NCI-H187 treated with DMSO at 0.1 percent for 48 hours (cell line): ENCODE measurements at places on chromosomes 3 and 15.

- no peak for DNase-seq
Measured at GRCh38 chr3:146638718-146639117, 33.6 kb upstream of the PLSCR5 start.

DNA sequence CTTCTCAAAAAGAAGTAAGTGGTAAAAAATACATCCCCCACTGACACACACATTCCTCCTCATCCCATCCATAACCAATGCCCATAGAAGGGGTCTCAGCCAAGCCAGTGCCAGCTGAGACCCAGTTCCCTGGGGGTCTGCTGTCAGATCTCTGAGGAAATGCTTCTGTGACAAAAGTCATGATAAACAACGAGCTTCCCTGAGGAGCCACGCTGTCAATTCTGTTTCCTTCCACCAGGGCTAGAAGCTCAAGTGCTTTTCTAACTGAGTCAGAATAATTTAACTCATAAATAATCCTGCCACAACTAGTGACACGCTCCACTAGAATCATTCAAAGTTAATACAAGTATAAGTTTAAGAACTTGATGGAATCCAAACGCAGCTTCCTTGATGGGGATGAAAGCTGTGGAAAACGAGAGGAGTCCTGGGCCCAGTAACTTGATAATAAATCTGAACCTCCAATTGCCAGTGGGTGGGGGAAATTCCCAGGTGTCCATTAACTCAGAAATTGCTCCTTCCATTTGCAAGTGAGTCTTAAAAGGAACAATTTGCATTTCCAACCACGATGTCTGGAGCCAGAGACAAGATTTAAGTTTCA, 348.7 kb upstream of the LMCD1 start:
- DNase-seq: no peak

DNA sequence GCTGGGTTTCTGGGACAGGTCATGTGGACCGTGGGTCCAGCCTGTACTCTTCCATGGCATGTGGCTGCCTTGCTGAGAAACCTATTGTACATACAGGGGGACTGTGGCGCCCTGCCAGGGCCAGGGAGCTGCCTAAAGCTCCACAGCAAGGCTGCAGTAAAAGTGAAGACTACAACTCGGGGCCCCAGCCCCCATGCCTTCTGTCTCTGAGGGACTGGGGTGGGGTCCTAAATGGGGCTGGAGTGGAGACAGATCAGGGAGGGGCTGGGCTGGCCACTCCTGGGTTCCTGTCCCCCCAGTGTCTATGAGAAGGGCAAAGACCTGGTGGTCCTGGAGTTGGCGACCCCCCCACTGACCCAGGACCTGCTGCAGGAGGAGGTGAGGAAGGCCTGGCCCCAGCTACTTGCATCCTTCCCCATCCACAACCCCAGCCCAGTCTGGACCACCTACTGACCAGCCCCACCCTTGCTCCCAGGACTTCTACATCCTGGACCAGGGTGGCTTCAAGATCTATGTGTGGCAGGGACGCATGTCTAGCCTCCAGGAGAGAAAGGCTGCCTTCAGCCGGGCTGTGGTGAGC, 7.3 kb downstream of the VILL start:
- no peak for DNase-seq

GRCh38 chr3:144375088-144375487, 403.5 kb downstream of the DIPK2A start:
- no peak for DNase-seq

GRCh38 chr15:63296195-63296594, 18.8 kb downstream of the APH1B start:
- no peak for DNase-seq

- DNase-seq: no peak
Measured at GRCh38 chr3:112437146-112438022, 61.9 kb downstream of the BTLA start.

DNA sequence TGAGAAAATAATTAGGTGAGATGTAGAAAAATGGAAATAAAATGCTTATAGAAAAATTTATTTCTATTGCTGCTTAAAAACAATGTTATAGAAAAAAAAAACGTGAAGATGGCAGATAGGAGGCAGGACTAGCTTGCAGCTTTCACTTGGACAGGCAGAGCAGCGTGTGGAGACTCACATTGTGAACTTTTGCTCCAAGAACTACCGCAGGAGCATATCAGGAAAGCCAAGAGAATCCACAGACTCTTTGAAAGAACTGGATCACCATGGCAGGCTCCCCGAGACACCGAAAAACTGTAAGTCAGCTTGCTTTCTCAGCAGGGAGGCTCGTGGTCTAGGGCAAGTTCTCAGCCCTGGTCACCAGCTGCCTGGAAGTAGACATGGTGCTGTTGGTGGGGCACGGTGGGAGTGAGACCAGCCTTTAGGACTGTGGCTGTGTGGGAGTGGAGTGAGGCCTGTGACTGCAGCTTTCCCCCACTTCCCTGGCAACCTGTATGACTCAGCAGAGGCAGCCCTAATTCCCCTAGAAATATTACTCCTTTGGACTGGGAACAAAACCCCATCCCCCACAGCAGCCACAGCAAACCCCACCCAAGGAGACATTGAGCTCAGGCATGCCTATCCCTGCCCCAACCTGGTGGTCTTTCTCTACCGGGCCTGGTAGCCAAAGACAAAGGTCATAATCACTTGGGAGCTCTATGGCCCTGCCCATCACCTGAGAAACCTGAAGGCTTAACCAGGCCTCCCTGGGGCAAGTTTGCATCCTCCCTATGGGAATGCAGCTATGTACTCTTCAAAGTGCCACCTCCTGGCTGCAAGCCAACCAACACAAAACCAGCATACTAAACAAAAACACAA, 22.8 kb downstream of the STRIT1 start:
- DNase-seq: no peak

- no peak for DNase-seq
Measured at GRCh38 chr15:90645873-90646575, 71.1 kb upstream of the BLM start.

DNA sequence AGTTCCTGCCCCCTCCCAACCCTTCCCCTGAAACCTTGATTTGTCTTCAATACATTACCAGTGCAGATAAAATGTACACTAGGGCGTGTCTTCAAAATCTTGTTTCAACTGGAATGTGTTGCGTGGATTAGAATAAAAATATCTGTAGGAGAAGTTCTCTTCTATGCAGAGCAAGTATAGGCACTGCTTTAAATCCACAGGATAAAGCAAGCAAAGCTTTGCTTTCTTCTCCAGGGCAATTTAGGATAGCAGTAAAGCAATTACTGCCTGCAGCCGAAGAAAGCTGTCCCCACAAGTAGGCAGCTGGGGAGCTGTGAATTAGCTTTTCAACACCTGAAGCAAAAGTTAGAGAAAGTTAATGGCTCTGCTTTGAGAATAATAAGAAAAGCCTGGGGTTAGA, 329.7 kb upstream of the KCNMB2 start:
- no peak for DNase-seq

- no peak for DNase-seq
Measured at GRCh38 chr3:65265511-65265910, 577.7 kb upstream of the ADAMTS9 start.

DNA sequence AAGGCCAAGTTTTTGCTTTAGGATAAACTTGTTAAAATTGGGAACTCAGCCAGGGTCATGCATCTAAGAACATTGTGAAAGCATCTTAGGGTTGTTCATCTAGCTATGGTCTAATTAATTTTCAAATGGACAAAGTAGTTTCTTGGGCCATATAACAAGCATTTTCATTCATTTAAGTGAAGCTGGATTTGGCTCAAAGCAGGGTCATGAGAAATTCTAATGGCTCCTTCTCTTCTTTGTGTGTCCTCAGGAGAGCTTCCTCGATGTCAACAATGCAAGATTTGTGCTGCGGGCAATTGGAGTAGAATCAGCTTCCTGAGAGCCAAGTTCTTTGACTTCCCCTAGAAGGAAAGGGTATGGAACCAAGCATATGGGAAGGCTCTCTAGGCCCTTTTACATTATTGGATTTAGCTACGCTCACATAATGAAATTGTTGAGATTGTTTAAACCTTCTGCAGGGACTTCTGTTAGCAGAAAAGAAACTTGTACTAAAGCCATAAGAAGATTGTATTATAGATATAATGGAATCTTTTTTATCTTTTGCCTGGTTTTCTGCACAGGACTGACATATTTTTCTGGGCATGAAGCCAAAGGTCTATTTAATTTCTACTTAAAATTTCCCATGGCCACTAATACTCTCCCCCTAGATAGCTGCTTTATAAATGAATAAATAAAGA, 1.8 kb upstream of the SAMMSON start:
- no peak for DNase-seq

DNA sequence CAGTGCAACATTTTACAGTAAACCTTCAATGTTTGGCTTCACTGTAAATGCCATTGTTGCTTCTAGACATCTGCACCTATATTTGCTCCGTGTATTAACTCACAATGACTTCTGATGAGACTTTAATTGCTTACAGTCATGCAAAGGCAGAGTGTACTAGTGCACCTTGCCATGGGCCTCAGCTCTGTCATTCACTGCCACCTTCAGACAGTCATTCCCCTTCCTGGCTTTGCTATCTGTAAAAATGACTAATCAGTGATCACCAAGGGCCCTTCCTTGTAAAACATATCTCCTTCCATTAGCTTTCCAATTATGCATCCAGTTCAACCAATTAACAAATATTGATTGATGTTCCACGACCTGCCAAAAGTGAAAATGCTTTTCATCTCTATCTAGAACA, 120.3 kb downstream of the ARRDC4 start:
- no peak for DNase-seq

DNA sequence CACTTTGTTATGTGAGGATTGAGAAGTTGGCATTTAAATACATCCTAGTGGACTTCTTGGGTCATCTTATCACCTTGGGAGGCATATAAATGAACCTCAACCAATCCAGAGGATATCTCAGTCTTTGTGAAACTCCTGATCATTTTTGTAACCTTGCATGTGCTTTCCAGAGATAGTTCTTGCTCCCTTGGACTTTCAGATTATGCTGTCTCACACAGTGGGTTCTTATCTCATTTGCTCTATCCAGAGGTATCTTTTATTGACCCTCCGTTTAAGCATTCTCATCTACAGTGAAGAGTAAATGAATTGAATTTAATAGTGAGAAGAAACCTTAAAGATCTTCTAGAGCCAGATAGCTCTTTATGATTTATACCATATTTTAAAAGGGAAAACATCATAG, 10.4 kb downstream of the ARMC8 start:
- DNase-seq: no peak

- DNase-seq: no peak
Measured at GRCh38 chr15:65806397-65806796, 14.3 kb upstream of the DENND4A start.
